ENCODE measurements at places on chromosomes 6 and 20.

DNA sequence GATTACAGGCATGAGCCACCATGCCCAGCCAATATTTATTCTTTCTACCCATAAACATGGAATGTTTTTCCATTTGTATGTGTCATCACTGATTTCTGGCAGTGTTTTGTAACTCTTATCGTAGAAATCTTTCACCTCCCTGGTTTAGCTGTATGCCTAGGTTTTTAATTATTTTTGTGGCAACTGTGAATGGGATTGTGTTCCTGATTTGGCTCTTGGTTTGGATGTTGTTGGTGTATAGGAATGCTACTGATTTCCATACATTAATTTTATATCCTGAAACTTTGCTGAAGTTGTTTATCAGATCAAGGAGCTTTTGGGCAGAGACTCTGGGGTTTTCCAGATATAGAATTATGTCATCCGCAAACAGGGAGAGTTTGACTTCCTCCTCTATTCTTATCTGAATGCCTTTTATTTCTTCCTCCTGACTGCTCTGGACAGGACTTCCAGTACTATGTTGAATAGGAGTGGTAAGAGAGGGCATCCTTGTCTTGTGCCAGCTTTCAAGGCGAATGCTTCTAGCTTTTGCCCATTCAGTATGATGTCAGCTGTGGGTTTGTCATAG, 198.6 kb downstream of the ZDHHC14 start:
- DNase-seq = no peak

- no peak for DNase-seq
These were observed 81.2 kb upstream of the CCN6 start for GRCh38 chr6:111972745-111973117.

DNA sequence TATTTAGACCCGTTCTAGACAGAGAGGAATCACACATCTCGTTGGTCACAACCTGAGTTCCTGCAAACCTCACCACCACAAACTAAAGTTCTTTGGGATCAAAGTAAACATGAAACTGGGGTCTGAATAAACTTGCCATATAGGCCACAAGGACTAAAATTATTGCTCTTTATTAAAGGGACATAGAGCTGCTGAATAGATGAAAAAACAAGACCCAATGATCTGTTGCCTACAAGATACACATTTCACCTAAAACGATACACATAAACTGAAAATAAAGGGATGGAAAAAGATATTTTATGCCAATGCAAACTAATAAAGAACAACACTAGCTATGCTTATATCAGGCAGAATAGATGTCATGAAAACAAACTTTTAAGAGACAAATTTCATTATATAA, 623.0 kb downstream of the TBC1D32 start:
- DNase-seq = no peak

DNA sequence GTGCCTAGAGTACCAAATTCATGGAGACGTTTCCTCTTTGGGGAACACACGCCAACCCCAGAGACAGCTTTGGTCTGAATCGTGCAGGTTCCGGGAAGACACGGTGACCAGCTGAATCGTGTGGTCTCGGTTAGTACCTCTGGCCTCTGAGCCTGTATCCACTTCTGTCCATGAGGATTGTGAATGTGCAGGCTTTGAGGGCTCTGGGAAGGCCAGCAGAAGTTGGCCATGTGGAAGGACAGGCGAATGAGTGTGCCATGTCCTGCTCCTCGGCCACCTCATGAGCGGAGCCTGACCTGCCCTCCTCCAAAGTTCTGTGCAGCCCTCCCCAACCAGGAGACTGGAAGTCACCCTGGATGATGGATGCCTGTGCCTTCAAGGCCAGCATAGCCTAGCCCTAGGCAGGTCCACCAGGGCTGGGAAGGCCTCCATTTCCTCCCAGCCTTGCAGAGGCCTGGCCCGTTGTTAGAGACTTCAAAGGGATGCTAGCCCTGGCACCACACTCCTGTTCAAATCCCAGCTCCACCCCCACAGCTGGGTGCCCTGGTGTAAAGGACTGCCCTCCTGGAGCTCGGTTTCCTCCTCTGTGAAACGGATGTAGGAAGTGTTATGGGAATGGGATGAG, 1.7 kb upstream of the TMEM74B start:
- DNase-seq = no peak

DNA sequence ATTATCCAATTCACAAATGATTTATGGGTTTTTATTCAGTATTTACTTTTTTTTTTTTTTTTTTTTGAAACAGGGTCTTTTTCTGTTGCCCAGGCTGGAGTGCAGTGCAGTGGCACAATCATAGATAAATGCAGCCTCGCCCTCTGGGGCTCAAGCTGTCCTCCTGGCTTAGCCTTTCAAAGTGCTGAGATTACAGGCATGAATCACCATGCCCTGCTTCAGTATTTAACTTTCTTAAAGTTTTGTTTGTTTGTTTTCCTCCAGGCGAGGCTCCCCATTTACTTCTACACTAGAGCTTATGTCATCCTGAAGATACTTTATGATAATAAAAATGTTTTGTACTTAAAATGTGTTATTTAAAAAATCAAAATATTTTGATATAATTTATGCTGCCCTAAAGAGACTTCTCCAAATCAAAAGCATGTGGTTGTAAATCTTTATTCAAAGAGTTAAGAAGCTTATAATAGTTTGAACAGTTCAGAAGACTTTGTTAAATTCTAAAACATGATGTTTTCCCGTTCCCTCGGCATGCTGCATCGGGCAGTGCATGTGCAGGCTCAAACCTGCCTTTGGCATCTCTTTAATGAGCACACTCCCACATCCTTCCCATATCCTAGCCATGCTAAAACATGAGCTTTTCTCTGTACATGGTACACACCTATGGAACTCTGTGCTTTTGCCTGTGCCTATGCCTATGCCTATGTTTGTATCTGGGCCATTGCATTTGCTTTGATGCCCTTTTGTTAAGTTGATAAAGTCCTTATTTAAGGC, 11.0 kb downstream of the SMPDL3A start:
- no peak for DNase-seq

- DNase-seq = no peak
These were observed 187.0 kb upstream of the TAB2 start for GRCh38 chr6:149130508-149130907.

DNA sequence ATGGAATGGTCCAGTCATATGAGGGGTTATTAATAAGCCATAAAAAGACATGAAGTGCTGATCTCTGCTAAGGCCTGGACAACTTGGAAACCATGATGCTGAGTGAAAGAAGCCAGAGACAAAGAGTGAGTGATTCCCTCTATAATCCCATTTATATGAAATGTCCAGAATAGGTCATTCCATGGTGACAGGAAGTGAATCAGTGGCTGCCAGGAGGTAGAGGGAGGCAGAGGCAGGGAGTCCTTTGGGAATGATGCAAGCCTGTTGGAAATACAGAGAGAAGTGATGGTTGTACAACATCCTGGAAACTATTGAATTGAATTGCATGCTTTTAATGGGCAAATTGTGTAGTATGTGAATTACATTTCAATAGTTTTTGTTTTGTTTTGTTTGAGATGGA, 26.4 kb downstream of the ANKRD60 start:
- DNase-seq = no peak

GRCh38 chr20:23419995-23420901, 1.0 kb downstream of the NAPB start:
- DNase-seq = peak; percentile 45

DNA sequence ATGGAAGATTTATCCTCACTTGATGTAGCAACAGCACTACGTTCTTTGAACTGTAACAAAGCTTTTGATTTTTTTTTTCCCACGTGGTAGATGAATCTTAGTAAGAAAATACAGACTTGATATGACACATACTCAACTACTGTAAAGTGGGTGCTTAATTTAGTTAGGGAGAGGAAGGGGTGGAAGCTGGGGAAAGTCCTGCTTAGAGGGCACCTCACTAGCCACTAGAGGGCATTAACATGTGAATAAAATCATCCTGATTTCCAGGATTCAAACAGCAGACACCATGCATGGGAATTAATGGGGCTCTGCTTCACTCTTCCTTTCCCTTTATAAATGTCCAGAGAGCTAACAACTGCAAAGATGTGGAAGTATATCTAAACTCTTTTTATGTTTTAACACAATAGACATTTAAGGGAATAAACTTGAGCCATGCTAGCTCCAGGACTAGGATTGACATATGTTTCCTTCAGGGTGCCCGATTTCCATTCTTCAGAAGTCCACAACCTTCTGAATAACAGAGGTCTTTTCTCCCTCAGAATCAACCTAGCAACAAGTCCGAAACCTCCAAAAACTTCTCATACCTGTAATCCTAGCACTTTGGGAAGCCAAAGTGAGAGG, 250.1 kb downstream of the ATXN1 start:
- DNase-seq = no peak

GRCh38 chr6:10350720-10351119, 64.2 kb downstream of the TFAP2A start:
- no peak for DNase-seq

DNA sequence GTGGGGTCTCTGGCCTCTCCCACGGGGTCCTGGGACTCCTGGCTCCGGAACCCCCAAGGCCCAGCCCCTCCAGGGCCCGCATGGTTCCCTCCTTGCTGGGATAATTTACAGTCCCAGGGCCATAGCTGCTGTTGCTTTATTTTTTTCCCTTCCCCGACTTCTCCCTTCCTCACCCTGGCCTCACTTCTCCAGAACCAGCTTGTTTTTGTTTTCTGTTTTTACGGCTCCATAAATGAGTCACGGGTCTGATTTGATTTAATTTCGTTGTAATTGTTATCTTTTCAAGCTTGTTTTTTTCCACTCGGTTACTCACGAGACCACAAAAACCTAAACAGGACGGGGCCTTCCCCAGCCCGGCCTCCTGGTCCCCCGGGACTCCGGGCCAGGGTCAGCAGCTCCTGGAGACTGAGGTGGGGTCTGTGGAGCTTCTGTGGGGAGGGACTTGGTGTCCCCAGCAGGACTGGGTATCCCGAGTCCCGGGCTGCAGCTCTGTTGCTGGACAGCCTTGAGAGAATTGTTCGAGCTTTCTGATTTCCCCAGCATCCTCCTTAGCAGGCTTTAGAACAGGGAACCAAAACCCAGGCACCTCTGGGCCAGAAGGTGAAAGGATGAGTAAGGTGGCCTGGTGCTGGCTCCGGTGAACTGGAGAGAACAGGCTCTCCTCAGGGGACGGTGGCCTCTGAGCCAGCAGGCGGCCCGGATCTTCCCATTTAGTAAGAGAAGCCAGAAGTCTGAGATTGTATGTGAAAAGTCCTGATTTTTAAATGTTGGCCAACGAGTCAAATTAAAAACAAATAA, 94.9 kb downstream of the CEBPB start:
- DNase-seq = no peak

DNA sequence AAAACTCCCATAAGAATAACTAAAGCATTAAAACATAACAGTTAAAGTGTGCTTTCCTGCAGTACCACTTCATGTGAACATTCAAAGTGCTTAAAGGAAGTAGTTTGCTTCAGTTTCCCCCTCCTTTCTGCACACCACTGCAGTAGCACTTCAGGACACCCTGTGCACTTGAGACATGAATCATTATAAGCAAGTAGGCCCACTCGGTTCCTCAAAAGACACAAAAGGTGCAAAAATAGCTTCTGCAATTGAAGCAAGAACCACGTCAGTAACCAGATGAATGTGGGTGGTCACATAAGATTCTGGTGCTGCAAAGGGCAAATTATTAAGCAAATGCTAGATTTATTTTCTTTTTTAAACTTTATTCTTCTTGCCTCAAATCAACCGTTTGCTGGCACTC, 160.6 kb downstream of the HIVEP2 start:
- DNase-seq = no peak

DNA sequence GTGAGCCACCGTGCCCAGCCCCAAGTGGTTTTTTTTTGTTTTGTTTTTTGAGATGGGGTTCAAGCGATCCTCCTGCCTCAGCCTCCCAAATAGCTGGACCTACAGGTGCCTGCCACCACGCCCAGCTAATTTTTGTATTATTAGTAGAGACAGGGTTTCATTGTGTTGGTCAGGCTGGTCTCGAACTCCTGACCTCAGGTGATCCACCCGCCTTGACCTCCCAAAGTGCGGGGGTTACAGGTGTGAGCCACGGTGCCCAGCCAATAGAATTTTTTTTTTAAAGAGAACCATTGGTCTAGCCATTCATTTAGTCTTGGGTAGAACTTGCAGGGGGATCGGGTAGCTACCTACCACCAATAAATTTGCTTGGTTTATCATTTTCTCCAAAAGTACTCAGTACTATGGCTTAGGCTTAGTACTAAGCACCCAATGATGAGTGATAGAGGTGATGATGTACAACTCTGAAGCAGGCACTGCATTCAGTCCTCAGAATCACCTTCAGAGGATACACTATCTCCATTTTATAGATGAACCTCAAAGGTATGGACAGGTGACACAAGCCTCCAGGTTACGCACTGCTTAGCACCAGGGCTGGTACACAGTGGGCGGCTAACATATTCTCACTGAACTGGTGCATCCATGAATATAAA, 12.9 kb upstream of the C20orf203 start:
- DNase-seq = no peak

DNA sequence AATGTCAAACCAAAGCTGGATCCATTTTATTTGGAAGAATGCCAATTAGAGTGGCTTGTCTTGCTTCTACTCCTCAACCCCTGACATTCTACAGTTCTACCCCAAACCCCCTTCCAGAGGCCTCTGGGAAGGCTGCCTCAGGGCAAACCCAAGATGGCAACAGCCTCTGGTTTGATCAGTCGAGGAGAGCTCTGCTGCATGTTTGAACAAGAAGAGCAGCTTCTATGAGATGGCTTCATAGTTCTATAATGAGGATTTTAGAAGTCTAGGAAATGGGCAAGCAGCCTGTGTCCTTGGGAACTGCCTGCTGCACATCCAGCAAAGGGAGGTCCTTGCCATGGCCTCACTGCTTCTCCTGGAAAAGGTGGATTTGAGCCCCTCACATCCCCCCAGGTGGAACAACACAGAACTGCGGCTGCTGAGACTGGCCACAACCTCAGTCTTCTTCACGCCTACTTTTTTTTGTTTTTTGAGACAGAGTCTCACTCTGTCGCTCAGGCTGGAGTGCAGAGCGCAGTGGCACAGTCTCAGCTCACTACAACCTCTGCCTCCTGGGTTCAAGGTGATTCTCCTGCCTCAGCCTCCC, 37.9 kb downstream of the ZC3H12D start:
- DNase-seq = no peak

DNA sequence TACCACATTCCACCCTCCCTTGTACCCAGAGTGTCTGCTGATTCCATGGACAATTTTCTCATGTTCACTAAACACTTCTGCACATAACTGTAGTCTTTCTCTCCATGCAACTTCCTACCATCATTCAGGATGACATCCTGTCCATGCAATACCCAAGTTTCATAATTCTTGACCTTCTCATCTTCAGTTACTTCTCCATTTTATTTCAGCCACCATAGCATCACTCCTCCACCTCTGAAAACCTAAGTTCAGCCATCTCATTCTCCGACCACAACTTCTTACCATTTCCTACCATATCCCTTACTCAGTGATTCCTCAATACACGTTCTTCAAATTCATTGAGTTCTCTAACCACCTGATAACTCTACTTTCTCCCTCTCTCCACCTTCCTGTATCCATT, 216.5 kb upstream of the TENT5A start:
- no peak for DNase-seq
